ENCODE measurements at places on chromosomes 12 and 14. TPM values are rescaled to one million over a fixed set of nuclear protein-coding genes. Genes with fewer than 3 reads are reported as not detected.

The PPP4R4 gene
- 9.5 TPM for total RNA-seq

The RABGGTA gene
- 53.8 TPM for total RNA-seq

- DNase-seq, result no peak
These were observed 6.5 kb upstream of the GLT8D2 start for GRCh38 chr12:104056419-104056972.

DNA sequence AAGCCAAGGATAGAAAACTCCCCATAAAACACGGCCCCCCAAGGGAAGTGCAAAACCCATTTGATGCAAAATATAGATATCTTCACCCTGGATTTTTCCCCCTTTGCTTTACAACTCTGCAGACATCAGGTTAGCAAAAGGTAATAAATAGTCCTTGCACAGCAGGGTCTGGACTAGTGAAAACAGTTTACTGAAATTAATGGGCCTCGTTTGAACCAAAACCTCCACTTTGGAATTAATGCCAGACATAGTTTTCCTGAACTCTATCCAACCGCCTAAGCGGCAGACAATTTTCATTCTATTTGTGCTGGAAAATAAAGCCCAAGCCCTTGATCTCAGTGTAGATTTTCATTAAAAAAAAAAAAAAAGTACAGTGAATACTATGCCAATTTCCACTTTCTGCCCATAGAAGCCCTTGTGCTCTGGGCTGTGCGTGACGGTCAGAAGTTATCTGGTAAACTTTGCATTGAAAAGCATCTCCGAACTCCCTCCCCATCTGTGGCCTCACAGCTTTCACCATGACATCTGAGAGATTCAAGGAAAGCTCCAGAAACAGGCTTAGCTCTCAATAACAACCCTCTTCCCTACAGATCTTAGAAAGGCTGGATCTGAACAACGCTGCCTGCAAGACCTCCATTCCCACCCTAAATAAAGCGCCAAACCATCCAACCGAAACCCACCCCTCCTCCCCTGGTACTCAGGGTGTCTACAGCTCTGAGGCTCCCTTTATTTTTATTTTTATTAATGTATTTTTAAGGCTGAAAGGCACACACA is 11.0 kb upstream of the IRF2BPL start:
- DNase-seq, result no peak

DNA sequence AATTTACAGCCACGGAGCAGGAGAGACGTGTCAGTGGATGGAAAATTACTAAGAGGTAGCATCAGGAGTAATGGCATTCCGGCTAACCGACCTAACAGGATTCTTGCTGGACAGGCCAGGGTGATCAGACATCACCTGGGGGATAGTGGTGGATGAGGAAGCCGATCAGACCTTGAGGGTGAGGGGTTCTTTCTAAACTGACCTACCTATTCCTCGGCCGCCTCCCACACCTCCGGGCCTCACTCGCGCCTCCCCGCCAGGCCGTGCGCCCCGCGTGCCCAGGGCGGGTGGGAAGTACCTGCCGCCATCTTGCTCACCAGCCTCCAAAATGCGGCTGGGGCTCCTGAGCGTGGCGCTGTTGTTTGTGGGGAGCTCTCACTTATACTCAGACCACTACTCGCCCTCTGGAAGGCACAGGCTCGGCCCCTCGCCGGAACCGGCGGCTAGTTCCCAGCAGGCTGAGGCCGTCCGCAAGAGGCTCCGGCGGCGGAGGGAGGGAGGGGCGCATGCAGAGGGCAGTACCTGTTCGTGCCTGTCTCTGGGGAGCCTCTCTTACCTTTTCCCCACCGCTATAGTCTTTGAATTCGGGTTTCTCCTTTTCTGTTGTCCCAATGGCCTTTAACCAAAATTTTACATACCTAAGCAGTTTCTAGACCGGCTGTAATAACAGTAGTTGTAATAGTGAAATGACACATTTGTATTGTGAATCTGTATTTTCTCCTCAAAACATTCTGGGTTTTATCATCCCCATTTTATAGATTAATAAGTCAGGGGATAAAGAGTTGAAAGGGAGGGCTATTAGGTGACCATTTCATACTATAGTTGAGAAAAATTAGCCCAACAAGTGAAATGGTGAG is at the start of gene TMPRSS12:
TSS of gene TMPRSS12 (plus strand) at position 290 of the 857 bp plus-strand sequence. CDS start at position 329, 39 bp downstream.
- DNase-seq, result no peak

- no peak for DNase-seq
These were observed 23.6 kb upstream of the USP44 start for GRCh38 chr12:95574799-95575452.

- DNase-seq, result no peak
These were observed 80.3 kb upstream of the TMEM132D start for GRCh38 chr12:129984106-129984505.

DNA sequence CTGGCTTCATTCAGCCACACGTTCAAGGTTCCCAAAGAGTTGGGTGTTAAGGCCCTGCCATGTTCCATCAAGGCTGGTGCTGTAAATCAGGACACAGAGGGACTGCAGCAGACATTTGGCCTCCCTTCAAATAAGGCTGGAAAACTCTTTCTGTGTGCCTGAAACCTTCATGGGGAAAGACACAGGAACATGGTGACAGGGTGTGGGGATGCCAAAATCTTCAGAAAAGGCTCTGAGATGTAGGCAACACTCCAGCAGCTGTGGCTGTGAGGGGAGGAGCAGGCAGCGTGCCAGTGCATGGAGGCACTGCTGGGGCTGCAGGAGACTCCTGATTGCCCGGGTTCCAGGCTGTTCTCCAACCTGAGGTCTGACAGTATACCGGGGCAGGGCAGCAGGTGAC is 15.0 kb downstream of the POMT2 start:
- DNase-seq, result no peak
